Natural killer cell treated with Interleukin-12 subunit alpha and Interleukin-12 subunit beta and Interleukin-15 and Interleukin-18, amount 100 ng/mL, for 72 hours (primary cell): ENCODE measurements at places on chromosomes 12 and 14. TPM values are rescaled to one million over a fixed set of nuclear protein-coding genes. Genes with fewer than 3 reads are reported as not detected.

Gene TCL1B
- not detected for total RNA-seq

Gene RFC5
- total RNA-seq, result 34.8 TPM

Gene TAS2R50
- 1.5 TPM for total RNA-seq

DNA sequence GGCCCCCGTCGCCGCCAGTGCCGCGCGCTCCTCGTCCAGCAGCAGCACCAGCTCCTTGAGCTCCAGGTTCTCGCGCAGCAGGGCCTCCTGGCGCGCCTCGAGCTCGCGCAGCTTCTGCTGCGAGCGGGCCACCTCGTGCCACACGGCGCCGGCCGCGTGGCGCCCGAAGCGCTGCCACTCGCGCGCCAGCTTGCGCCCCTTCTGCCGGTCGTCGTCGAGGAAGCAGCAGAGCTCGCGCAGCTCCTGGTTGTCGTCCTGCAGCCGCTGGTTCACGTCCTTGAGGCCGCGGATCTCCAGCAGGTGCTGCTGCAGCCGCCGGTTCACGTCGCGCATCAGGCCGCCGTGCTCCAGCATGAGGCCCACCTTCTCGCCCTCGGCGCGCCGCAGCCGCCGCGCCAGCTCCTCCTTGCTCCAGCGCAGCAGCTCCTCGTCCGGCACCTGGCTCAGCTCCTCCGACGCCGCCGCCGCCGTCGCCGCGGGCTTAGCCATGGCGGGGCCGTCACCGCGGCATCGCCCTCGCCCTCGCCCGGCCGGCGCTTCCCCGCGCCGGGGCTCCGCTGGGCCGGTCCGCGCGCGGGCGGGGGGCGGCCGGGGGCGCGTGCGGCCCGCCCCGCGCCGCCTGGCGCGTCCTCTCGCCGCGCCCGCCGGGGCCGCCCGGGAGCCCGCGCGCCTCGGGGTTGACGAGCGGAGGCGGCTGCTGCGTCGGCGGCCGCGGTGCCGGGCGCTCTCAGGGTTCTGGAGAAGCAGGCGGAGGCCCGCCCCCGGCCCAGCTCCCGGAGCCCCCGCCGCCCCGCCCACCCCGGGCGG, at the start of gene CCDC85C:
Gene CCDC85C (minus strand): TSS at position 737 of the 807 bp plus-strand sequence. CDS start 248 bp downstream, at position 489.
- DNase-seq, result no peak

DNA sequence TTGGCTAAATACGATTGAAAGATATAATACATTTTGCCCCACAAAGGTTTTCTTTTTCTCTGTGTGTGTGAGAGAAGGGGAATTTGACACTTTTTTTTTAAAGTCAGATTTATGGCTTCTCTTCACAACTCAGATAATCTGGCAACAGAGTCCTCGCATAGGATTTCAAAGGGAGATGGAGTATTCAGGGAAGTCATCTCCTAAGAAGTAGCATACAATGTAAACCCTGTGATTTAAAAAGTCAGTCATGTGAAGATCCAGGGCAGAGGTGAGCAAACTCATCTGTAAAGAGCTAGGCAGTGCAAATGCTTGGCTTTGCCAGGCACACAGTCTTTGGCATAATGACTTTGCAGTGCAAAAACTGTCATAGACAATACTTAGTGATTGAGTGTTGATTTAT, 1526.3 kb downstream of the AACS start:
- DNase-seq, result no peak

GRCh38 chr14:53152184-53152886, 788 bp downstream of the DDHD1 start:
- peak; percentile 84 for DNase-seq
